GM19239 (cell line): ENCODE measurements at places on chromosomes 12 and 14.

DNA sequence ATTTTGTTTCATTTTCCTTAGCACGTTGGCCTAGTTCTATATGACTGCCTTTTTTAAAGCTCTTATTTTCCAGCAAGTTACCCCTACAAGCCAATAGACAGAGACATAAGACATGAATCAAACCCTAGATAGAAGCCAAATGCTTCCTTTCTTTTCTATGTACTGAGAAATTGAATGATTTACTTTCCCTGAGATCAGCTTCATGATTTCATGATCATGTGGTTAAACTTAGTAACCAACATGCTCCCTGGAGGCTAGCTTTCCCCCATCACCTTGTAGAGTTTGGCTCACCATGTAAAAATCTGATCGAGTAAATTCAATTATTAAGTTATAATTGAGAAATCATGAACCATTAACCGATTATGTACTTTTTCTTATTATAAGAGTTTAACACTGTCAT, 148.1 kb upstream of the LRIG3 start:
- DNase-seq: no peak

DNA sequence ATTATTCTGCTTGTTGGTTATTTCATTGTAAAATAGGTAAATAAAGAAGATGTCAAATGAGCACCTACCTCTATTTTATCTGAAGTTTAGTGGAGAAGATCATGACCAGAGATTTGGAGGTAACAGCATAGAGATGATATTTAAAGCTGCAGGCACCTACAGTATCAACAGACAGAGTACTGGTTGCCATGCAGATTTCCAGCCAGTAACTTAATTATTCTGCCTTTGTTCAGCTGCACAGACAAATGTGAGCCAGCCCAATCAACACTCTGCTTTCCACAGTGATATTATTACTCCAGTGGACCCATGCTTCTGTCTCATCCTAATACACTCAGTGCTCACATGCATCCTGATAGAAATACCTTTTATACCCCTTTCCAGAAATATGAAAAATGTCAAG, 348.5 kb upstream of the RGS6 start:
- no peak for DNase-seq

- DNase-seq: no peak
These were observed 472 bp downstream of the MBD6 start for GRCh38 chr12:57522887-57523705.

- no peak for DNase-seq
These were observed 768.8 kb upstream of the TBX3 start for GRCh38 chr12:115452751-115453281.

DNA sequence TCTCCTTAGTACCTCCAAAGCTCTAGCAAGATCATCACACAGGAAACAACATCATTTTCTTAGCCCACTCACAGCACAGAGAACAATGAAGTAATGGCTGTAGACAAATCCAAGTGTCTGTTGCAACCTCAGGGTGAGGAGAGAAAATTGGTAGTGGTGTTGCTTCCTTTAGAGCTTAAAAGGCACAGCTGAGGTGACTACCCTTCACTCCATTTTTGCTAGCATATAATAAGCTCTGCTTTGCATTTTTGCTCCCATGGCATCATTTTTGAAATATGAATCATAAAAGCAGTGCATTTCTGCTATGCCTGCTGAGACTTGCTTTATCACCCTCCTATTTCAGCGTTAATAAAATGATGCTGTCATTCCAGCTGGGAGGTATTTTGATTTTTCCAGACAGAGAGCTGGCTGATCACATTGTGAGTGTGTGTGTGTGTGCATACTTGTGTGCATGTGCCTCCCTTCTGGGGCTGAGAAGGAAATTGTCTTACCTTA, 18.5 kb upstream of the PCNX1 start:
- DNase-seq: no peak

GRCh38 chr12:26273811-26274210, 78.4 kb downstream of the SSPN start:
- DNase-seq: no peak

DNA sequence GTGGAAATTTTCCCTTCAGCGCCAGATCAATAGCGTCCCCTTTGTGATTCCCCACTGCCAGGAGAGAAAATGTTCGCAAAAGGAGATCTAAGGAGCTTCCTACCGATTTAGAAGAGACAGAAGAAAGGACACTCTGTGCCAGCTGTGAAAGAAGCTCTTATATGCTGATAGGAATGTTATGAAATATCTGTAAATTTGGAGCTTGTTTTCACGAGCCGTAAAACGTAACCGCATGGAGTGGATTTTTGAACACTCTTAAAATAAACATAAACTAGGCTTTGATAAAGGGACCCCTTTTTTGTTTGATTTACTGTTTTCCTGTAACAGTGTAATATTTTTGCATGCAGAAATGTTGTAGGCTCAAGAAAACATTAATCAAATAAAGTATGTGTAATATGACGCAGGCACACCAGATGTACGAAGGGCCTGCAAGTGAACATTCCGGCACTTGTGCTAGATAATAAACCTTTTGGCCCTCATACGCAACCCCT, 346.8 kb downstream of the ETNK1 start:
- DNase-seq: no peak

DNA sequence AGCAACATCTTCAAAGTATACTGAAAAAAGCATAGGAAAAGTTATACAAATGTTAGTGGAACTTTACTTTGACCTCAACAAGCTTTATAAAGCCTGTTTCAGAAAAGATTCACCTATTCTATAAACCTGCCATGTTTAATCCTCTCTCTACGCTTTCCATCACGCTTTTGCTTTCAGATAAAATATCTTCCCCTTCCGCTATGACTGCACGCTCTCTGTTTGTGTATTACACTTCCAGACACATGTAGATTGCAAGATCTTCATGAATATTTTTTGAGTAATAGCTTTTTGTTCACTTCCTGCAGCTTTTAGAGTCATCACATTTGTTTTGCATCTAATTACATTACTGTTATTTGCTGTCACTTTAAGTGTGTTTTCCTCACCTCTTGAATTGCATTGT, 271.4 kb downstream of the RASSF9 start:
- no peak for DNase-seq

GRCh38 chr12:47216150-47216677, 136.5 kb upstream of the AMIGO2 start:
- DNase-seq: peak; percentile 36

GRCh38 chr12:56034586-56035332, 7.0 kb upstream of the RPS26 start:
- no peak for DNase-seq

GRCh38 chr12:6370994-6371754, 4.2 kb downstream of the SCNN1A start:
- DNase-seq: no peak

DNA sequence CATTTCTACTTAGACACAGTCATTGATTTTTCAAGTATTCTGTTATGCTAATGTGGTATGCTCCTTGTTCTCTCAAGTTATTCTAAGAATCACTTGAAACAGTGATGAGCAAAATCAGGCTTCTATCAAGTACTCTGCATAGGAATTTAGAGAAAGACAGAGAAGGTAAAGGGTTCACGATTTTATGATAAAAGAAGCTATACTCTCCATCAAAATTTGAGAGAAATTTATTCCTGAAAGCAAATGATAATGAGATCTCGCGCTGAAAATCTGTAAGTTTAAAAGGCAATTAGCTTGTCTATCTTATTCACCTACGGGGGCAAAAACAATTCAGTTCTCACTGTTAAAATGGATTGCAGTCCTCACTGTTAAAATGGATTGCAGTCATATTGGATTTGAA, 1404.3 kb upstream of the FLRT2 start:
- no peak for DNase-seq

DNA sequence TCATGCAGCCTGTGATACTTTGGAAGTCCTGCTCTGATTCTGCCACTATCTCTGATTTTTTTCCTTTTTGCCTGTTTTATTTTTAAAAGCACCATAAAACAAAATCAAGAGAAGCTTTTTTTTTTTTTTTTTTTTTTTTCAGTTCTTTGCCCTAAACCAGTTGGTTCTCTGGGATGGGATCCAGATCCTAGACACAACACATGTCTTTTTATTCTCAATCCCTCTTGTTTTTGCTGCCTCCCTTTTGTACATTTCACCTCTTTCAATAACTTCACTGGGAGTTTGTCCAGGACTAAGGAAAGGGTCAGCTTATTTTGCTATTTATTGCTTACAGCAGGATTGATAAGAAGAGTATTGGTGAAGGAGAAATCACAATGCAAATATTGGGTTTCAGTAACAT, 139.4 kb downstream of the GRIP1 start:
- no peak for DNase-seq

DNA sequence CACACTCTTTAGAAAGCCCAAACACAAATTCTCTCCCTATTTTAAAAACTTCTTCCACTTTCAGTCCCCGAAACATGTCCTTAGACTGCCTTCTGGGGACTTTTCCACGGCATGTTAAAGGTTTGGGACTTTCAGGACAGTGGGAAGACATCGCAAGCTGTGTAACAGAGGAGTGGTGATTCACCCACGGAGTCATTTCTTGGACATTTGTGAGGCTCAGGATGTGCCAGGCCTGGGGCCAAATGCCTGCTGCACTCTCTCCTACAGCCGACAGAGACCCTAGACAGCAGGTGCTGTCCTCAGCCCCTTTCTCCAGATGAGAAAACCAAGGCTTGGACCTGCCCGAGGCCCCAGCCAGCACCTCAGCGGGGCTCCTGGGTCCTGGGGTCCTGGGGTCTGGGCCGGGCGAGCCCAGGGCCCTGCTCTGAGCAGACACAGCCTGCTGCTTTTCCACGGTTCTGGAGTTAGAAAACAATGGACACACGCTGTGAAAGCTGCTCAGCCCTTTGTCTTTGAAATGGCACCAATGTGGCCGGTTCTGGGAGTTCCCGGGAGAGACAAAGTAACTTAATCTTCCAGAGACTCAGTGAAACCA, 370.2 kb upstream of the SFSWAP start:
- no peak for DNase-seq

GRCh38 chr14:97388408-97388807, 591.2 kb downstream of the VRK1 start:
- no peak for DNase-seq

- DNase-seq: no peak
These were observed 82.8 kb downstream of the BTG1 start for GRCh38 chr12:92062539-92063493.

GRCh38 chr14:60485598-60486251, at the start of gene C14orf39:
Gene C14orf39, minus strand, starts transcription at chr14:60486063. Its CDS starts 985 bp downstream, at chr14:60485078.
- DNase-seq: no peak

- no peak for DNase-seq
These were observed 28.5 kb upstream of the PAPLN start for GRCh38 chr14:73208846-73209245.

- no peak for DNase-seq
These were observed 175.8 kb downstream of the PAWR start for GRCh38 chr12:79514730-79515529.

- peak; percentile 60 for DNase-seq
These were observed 755 bp downstream of the SETD1B start for GRCh38 chr12:121804417-121805111.

DNA sequence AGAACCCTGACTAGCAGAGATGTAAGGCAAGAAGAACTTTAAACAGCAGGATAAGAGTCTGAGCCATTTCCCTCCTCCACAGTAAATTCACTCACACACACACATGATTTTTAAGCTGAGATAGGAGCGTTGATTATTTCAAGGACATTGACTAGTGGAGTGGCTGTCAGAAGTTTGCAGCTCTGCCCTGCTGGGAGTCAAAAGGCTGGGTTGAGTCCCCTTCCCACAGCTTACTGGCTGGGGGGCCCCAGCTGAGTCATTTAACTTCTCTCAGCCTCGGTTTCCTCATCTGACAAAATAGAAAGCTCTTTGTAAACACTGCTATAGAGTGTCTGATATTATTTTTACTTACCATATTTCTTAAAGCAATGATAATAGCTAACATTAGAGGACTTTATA, 28.3 kb downstream of the VCPKMT start:
- no peak for DNase-seq

- DNase-seq: no peak
These were observed 32.2 kb downstream of the FGD6 start for GRCh38 chr12:95185072-95185471.

- DNase-seq: peak; percentile 12
These were observed 251.5 kb upstream of the LMO3 start for GRCh38 chr12:16857456-16857923.

- DNase-seq: no peak
These were observed 120.7 kb downstream of the FOXN3 start for GRCh38 chr14:89296281-89296745.

GRCh38 chr14:65880507-65880906, 468.0 kb downstream of the FUT8 start:
- DNase-seq: no peak

- no peak for DNase-seq
These were observed 33.1 kb upstream of the SLC35F4 start for GRCh38 chr14:57898837-57899572.

DNA sequence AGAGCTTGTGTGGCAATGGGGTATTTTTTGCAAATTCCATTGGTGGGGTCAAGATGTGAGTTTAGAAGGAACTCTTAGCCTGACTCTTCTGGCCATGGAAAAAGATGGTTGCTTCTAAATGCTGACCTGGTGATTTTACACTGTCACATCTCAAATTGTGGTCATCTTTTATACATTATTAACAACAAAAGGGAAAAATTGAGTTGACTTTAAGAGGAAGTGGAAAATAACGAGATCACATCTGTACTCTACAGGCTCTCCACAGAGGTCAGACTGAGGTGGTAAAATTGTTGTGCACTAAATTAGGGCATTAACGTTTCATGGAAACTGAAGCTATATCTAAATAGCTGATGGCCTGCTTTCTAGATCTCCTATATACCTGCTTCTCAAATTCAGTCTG, 44.7 kb downstream of the PTPN11 start:
- DNase-seq: peak; percentile 9

DNA sequence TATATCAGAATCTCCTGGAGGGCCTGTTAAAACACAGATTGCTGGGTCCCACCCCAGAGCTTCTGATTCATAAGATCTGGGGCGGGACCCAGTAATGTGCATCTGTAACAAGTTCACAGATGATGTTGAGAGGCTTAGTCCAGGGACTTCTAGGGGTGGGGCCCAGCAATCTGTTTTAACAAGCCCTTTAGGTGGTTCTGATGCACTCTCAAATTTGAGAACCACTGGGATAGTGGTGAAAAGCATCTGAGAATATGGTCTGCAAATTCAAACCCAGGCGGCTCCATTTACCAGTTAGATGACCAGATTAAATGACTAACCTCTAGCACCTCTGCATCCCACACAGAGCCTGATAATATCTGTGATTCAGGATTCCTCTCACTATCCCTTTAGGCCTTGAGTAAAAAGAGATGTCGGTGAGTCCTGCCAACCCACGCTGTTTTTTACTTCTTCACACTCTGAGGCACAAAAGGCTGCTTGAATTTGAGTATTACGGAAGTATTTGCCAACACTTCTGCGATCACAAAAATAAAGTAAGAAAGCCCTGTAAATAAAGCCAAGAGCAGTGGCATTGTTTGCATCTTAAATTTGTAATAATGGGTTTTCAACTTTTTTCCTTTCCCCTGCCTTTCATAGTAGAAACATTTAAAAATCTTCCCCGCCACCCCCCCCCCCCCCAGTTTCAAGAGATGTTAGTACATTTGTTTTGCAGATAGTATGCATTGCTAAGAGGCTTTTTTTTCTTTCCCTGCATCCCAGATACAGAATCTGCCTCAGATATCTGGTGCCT, 1.8 kb upstream of the FRS2 start:
- no peak for DNase-seq

- no peak for DNase-seq
These were observed 180.8 kb downstream of the ZFP36L1 start for GRCh38 chr14:68612049-68612448.
